ENCODE measurements at places on chromosomes 5 and 9. TPM values are rescaled to one million over a fixed set of nuclear protein-coding genes. Genes with fewer than 3 reads are reported as not detected.

The LRRC19 gene
- not detected for total RNA-seq

The STK32A gene
- total RNA-seq, result 9.5 TPM

The WNT8A gene
- total RNA-seq, result not detected

DNA sequence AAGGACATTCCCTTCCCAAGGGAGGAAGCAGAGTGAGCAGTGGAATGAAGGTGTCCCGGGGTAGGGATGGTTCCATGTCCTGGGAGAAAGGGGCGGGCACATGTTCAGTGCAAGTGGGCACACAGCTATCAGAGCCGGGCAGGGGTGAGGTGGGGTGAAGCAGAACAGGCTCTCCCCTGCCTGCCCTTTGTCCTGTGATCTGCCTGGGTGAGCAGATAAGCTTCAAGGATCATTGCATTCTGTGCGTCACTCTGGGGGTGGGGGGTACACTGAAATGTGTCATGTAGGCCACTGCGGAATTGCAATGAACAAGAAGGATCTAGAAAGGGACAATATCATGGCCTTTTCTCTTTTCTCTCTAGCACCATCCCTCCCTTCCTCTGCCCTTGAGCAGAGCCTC, 61.7 kb upstream of the SHB start:
- DNase-seq, result no peak
- no peaks in the 10 kb centered on the region for H3K36me3 ChIP-seq
- H3K4me1 ChIP-seq, result no peaks in the 10 kb centered on the region
- no peak overlapping the region for H3K27ac ChIP-seq

- H3K27me3 ChIP-seq, result no peaks in the 10 kb centered on the region
- no peak for DNase-seq
- no peak overlapping the region for H3K27ac ChIP-seq
- H3K36me3 ChIP-seq, result no peaks in the 10 kb centered on the region
- H3K4me1 ChIP-seq, result no peaks in the 10 kb centered on the region
These were observed 41.1 kb downstream of the ZNF883 start for GRCh38 chr9:112970939-112971338.

DNA sequence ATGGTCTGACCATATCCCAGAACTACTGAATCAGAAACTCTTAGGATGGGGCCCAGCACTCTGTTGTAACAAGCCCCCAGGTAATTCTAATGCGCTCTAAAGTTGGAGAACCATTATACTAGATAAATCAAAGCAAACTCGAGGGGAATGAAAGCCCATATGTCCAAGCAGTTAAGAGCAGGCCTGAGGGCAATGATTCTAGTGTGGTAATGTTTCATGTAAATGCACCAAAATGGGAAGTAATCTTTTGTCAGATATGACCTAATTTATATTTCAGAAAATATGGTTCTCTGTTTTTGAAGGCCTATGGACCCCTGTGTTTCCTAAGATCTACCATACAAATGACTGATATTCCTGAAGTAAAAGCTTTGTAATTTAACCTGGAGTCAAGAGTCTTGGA, 108.0 kb upstream of the PTGER4 start:
- H3K27ac ChIP-seq, result no peak overlapping the region
- H3K27me3 ChIP-seq, result no peaks in the 10 kb centered on the region
- no peak overlapping the region for H3K4me3 ChIP-seq
- no peaks in the 10 kb centered on the region for H3K36me3 ChIP-seq
- no peaks in the 10 kb centered on the region for H3K4me1 ChIP-seq

DNA sequence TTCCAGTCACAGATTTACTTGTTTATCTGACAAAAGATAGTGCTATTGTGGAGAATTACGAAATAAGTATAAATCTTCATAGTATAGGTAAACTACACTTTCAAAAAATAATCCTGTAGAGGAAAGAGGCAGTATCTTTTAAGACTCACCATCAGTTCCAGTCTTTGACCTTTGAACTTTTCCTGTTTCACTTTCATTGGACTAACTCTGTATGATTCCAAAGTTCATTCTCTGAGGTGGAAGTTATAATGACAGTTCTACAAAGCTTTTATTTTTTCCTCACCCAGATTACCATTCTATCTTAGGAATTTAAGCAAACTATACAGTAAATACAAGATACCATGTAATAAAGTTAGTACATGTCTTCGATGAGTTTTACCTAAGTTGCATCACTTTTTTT, 901.3 kb upstream of the SEMA6A start:
- H3K36me3 ChIP-seq, result no peaks in the 10 kb centered on the region
- no peak overlapping the region for H3K4me3 ChIP-seq
- DNase-seq, result no peak
- no peak overlapping the region for H3K27ac ChIP-seq

- no peaks in the 10 kb centered on the region for H3K27me3 ChIP-seq
- H3K4me1 ChIP-seq, result peaks cover 36% of the 10 kb centered on the region
- H3K27ac ChIP-seq, result no peak overlapping the region
- H3K36me3 ChIP-seq, result peaks cover 45% of the 10 kb centered on the region
- DNase-seq, result no peak
These were observed 25.3 kb upstream of the LTC4S start for GRCh38 chr5:179768326-179769085.

Data from thoracic aorta (tissue), 2 donors.